Suprapubic skin (tissue), 4 donors: ENCODE measurements at places on chromosomes 16 and 17. TPM values are rescaled to one million over a fixed set of nuclear protein-coding genes. Genes with fewer than 3 reads are reported as not detected.

DUXB gene
- total RNA-seq, result not detected

TMEM238L gene
- total RNA-seq, result 8.9 TPM

PRSS22 gene
- 4.8 TPM for total RNA-seq

ZNF750 gene
- 268 TPM for total RNA-seq

RNF40 gene
- total RNA-seq, result 73.0 TPM

CCL5 gene
- total RNA-seq, result 2.3 TPM

OTOA gene
- total RNA-seq, result not detected

EPX gene
- total RNA-seq, result not detected

RMI2 gene
- 7.7 TPM for total RNA-seq

PHKB gene
- 40.5 TPM for total RNA-seq

VWA3A gene
- 0.26 TPM for total RNA-seq

HYDIN gene
- total RNA-seq, result 1.1 TPM

GLP2R gene
- 0.76 TPM for total RNA-seq

SLC47A1 gene
- 53.0 TPM for total RNA-seq

SLC52A1 gene
- total RNA-seq, result 6.3 TPM

MBTPS1 gene
- total RNA-seq, result 70.0 TPM

DNA sequence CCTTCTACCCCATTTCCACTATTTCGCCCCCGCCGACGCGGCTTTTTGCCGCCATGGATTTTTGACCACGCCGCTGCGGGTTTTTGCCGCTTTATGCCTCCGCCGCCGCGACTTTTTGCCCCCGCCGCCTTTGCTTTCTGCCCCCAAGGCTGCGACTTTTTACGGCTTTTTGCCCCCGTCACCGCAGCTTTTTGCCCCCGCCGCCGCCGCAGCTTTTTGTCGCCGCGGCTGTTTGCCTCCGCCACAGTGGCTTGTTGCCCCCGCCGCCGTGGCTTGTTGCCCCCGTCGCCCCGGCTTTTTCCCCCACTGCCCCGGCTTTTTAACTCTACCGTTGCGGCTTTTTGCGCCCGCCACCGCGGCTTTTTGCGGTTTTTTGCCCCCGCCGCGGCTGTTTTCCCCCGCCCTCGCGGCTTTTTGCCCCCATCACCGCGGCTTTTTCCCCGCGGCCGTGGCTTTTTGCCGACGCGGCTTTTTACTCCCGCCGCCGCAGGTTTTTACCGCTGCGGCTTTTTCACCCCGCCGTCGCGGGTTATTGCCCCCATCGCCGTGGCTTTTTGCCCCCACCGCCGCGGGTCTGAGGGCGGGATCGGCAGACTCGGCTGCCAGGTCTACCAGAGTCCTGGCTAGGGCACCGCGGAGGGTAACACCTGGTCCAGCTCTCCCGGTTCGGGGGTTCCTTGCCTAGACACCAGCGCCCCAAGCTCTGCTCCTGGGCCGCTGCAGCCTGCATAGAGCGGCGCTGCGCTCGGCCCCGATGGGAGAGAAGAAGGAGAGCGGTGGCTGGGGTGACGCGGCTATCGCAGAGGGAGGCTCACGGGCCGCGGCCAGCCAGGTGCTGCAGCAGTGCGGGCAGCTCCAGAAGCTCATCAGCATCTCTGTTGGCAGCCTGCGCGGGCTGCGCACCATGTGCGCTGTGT, 562.7 kb upstream of the WSB1 start:
- no peak for DNase-seq

- no peak for DNase-seq
Observed at GRCh38 chr17:39236981-39237441, 11.3 kb upstream of the STAC2 start.

DNA sequence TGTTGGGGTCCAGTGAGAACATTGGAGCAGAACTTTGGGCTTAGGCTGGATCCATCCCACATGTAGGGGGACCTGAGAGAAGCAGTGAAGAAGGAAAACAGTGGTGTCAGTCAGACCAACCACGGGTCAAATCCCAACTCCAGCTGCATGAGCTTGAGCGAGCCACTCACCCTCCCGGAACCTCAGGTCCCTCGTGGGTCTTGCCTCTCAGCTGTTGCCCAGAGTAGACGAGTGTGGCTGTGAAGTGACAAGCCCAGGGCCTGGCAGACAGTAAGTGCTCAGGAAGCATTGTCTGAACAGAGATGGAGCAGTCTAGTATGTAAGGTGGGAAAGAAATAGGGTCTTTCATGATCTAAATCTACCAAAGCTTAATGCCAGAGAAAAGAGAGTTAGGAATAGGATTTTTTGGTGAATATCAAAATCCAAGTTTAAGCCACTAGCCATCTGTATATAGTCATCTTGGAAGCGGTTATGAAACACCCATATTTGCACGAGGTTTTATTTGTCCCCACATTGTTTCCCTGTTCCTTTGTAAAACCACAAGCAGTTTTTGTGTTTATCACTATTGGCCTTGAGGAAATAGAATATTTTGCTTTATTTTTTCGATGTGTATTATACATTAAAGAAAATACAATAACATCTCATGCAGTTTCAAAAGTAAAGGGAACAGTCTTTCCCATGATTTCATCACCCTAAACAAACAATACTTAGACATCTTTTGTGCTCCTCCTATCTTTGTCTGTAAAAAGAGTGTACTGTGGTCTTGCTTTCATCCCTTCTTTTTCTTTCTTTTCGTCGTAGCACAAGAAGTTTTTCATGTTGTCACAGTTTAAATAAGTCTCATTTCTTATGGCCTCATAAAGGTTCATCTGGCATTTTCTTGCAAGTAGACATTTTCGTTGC, 112.0 kb downstream of the CLEC16A start:
- DNase-seq, result no peak

DNA sequence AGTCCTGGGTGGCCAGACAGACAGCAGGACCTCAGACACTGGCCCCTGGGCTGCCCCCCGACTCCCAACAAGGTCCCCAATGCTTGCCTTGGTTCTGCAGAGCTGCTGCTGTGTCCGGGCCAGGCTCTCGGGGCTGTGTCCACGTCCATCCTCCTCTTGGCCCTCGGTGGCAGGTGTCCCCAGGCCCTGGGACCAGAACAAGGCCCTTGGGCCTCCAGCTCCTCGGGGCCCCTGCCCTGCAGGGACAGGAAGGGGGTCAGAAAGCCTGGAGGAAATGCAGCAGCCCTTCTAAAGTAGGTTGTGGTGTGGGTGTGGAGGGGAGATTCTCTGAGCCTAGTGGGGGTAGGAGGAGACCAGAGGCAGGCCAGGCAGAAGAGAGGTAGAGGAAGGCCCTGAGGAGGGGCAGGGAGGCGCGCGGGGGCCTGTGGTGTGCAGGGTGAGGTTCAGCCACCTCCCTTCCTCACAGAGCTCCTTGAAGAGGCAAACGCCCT, 2.5 kb upstream of the AXIN1 start:
- DNase-seq, result no peak

- DNase-seq, result no peak
Observed at GRCh38 chr16:83878838-83879237, 20.1 kb upstream of the MLYCD start.

- peak; percentile 74 for DNase-seq
Observed at GRCh38 chr17:59513934-59514841, 51.2 kb upstream of the DHX40 start.

GRCh38 chr17:8696426-8696825, 48.2 kb downstream of the CCDC42 start:
- DNase-seq, result no peak

DNA sequence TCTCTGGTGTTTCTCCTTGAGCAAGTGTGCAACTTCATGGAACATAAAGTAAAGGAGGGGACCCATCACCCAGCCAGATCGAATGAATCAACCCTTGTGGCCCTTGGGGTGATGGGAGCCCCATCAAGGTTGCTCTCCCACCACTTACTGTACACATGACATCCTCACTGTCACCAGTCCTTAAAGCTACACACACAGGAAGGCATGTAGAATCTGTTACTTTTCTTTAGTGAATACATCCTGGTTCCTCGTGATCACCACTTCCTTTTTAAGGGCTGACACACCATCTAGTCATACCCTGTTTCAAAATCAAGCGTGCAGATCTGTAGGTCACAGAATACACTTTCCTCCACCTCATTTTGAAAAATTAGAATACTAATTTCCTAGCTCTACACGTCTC, 22.6 kb upstream of the MPHOSPH6 start:
- no peak for DNase-seq

- no peak for DNase-seq
Observed at GRCh38 chr16:59220011-59220410, 485.9 kb upstream of the GOT2 start.

DNA sequence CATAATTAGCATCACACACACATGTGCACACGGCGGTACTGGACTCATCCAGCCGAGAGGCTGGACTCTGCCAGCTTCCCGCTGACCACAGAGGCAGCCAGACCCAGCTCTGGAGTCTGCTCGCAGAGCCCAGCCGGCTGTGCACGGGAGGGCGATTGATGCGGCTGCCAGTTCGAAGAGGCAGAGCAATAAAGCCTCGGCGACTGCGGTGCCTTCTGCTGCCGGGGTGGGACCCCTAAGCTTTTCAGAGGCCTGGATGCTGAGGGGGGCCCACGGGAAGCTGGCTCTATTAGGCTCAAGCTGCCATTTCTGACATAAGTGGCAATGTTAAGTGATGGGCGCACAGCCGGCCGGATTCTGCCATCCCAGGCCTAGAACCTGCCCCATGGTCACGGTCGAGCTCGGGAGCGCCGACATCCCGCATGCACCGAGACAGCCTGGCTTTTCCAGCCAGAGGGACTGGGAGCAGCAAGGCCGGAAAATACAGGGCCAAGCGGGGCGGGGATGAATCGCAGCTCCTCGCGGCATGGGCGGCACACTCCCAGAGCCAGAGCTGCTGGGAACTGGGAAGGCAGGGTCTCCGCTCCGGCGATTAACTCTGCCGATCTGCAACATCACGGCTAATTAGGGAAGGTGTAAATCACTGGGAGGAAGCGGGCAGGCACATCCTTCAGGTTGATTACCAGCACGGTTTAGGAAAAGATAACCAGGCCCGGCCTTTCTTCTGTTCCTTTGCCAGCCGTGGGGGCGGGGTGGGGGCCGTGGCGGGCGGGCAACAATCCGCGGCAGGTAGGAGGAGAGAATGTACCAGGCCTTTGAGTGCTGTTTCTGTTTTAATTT, 57.7 kb downstream of the TBC1D16 start:
- DNase-seq, result peak; percentile 75

GRCh38 chr16:1552129-1552528, 18.7 kb downstream of the TMEM204 start:
- DNase-seq, result no peak

GRCh38 chr16:64309398-64310110, 812.3 kb downstream of the CDH11 start:
- no peak for DNase-seq

GRCh38 chr16:13645601-13646245, 274.2 kb upstream of the ERCC4 start:
- no peak for DNase-seq

DNA sequence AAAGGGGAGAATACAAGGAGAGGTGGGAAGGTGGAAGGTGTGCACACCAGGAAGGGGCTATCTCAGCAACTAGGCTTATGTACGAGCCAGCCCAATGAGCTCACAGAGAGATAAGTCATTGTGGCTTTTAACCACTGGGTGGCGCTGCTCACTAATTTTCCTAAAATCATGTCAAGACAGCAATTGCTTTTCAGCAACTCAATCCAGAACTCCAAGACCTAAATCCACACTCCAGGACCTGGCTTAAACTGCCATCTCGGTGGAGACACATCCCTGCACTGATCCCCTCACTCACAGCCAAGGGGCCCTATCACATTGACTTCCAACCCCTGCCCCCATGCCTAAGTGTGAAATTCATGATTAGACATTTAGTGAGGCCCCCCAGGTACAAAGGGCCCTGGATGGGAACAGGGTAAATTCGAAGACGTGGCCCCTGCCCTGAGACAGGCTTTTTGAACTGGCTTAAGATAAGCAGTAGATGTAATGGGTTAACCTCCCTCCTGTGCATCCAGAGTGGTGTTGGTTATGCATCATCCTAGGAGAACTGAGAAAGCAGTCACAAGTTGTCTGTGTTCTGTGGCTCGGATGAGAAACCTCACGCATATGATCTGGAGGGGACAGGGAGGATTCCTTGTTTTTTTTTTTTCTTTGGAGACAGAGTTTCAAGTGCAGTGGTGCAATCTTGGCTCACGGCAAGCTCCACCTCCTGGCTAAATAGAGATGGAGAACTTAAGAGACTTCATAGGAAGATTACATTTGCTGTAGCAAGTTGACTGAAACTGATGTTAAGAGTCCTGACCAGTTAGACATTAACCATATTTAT, 11.5 kb downstream of the CCL16 start:
- peak; percentile 85 for DNase-seq

DNA sequence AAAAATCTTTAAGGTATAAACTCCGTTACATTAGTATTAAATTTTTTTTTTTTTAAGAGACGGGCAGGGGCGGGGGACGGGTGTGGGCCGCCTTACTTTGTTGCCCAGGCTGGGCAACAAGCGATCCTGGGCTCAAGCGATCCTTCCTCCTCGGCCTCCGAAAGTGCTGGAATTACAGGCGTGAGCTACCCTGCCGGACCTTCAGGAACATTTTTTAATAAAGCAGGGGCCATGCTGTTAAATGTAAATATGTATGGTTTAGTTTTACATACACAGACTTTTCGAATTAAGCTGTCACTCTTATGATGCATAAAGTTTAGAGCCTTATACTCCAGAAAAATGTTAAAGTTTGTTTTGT, 2.4 kb downstream of the PPM1D start:
- DNase-seq, result no peak

DNA sequence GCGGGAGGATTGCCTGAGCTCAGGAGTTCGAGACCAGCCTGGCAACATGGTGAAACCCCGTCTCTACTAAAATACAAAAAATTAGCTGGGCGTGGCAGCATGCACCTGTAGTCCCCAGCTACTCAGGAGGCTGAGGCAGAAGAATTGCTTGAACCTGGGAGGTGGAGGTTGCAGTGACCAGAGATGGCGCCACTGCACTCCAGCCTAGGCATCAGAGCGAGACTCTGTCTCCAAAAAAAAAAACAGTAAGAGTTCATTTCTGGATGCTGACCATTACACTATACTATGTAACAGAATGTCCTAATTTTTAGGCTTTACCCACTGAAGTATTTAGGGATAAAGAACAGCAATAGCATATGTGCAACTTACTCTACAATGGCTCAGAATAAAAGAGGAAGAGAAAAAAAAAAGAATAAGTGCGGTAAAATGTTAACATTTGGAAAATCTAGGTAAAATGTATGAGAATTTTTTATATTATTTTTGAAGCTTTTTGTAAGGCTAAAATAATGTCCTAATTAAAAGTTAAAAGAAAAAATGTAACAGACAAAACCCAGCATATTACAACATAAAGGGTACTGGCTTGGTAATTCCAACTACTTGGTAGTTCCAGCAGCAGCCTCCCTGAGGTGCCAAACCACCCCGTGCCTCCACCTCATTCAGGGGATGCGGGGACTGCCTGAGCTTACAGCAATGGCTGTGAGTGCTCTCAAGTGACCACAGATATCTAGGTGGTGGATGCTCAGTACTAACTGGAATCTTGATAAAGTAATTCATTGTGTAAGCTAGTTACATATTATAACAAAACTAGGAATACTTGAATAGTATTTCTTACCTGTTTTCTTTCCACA, 10.9 kb downstream of the COPS3 start:
- DNase-seq, result no peak

- DNase-seq, result peak; percentile 64
Observed at GRCh38 chr16:65249768-65250167, 127.9 kb upstream of the CDH11 start.

- DNase-seq, result no peak
Observed at GRCh38 chr16:66695935-66696668, 441 bp downstream of the CMTM4 start.

- no peak for DNase-seq
Observed at GRCh38 chr17:17816240-17816814, 20.5 kb downstream of the SREBF1 start.

- DNase-seq, result no peak
Observed at GRCh38 chr17:65227637-65228036, 90.5 kb downstream of the RGS9 start.
